ENCODE measurements at places on chromosomes 11 and 22.
A peak's percentile ranks its signal among the peaks of the same experiment; 100 is the strongest.

GRCh38 chr22:23035557-23036277 lies 34.6 kb upstream of the GNAZ start:
- DNase-seq = no peak

GRCh38 chr11:121898903-121899302 lies 217.1 kb downstream of the BLID start:
- DNase-seq = no peak

DNA sequence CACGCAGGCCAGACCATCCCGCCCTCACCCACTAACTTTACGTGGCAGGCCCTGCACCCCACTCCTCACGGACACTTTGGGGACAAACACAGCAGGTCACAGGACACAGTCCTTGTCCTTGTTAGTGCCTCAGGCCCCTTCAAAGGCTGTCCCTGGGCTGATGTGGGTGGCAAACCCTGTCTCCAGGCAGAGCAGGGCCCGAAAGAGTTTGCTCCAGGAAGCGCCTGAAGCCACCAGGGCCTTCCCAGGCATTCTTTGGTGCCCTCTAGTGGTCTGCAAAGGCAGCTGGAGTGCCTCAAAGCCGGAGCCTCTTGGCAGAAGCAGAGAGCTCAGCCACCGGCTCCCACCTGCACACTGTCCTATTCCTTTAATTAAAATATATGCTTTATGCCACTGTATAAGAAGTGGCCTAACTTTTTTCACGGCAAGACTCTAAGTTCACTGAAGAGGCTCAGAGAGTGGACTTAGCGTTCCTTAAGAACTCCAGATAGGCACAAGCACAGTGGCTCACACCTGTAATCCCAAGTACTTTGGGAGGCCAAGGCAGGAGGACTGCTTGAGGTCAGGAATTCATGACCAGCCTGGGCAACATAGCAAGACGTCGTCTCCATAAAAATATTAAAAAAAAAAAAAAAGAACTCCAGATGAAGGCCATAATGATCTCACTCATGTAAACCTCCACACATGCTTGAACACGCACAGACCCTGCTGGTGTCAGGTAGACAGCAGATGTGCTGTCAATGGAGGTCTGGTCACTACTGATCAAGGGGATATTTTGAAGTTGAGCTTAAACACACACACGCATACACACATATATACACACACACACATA lies 11.1 kb downstream of the TXN2 start:
- DNase-seq = peak; percentile 95

GRCh38 chr22:24485608-24486007 lies 9.5 kb upstream of the UPB1 start:
- DNase-seq = no peak

GRCh38 chr22:19849835-19850762 lies 4.6 kb downstream of the GNB1L start:
- no peak for DNase-seq

DNA sequence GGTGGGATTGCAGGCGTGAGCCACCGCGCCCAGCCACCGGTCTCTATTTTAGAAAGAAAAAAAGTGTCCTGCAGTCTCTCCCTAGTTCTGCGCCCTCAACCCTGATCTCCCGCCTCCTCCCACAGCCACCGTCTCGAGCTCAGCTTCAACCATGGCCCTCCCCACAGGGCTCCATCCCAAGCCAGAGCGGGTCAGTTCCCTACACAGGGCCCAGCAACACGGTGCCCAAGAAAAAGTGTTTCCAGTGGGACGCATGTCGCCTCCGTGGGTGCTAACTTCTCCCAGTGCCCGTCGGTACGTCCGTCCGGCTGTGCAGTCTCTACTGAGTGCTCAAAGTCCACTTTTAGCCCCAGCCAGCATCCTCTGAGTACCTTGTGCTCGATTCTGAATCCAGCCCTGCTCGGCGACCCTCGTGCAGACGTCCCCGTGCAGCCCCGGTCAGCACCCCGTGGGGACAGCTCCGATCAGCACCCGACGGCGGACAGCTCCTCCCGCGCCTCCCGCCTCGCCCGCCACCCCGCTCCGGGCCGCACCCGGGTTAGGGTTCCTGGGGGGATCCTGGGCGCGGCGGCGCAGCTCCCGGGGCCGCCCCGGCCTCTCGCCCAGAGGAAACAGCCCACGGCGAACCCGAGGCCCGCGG lies 657 bp upstream of the MAPK8IP2 start:
- peak; percentile 74 for DNase-seq

GRCh38 chr22:24146791-24147353 lies 34.4 kb upstream of the SUSD2 start:
- peak; percentile 73 for DNase-seq

GRCh38 chr11:1814691-1815090 lies 20.1 kb upstream of the SYT8 start:
- DNase-seq = no peak

DNA sequence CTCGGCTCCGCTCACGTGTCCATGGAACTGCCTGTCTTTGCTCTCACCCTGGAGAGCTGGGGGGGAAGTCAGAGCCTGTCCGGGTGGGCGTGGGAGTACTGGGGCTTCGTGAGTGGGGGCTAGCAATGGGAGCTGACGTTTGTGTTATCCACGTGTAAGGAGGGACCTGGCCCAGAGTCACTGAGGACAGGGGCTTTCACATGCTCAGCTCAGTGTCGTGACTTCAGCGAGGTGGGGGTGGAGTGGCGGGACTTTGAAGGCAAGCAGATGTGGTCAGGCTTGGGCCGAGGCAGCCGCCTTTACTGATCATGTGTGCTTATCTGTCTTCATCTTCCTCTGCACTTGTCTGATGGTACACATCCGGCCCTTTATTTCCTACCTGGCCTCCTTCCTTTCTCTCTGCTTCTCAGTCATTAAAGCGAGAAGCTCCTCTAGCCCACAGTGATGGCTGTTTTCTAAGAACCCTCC lies 113.1 kb upstream of the NNMT start:
- no peak for DNase-seq

- no peak for DNase-seq
Observed at GRCh38 chr11:46229230-46229629, 48.2 kb upstream of the CREB3L1 start.

- no peak for DNase-seq
Observed at GRCh38 chr22:33842421-33843094, 77.7 kb downstream of the LARGE1 start.

DNA sequence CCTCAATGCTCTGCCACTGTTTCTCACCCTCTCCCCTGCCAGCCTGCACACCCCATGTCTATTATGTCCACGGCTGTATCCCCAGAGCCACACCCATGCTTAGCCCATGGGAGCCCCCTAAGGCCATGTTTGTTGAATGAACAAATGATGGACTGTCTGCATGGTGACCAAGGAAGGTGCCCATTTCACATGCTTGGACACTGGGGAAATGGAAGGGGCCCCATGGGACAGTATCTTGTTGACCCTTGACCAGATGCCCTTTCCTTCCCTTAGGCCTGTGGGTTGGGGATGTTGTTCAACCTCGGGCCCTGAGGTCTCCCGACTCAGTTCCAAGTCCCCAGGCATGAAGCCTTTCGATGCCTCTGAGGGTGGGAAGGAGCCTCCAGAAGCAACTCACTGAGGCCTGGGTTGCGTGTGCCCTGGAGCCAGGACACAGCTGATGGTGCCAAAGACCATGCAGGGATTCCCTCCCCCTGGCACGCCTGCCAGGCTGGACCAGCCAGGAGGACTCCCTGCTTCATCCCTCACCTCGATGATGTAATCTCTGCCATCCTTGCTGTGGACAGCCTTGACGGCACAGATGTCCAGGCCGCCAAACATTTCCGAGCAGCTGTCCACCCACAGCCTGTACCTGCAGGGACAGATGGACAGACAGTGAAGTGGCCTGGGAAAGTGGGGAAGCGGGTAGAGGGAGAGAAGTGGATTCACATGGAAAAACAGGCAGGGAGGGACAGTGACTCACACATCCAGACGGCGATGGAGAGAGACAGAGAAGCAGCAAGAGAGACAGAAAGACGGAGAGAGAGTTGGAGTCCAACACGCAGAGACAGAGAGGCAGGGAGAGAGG lies 58.9 kb downstream of the FBXO7 start:
- DNase-seq = peak; percentile 58

- no peak for DNase-seq
Observed at GRCh38 chr22:47919001-47919441, 1156.6 kb downstream of the TBC1D22A start.

DNA sequence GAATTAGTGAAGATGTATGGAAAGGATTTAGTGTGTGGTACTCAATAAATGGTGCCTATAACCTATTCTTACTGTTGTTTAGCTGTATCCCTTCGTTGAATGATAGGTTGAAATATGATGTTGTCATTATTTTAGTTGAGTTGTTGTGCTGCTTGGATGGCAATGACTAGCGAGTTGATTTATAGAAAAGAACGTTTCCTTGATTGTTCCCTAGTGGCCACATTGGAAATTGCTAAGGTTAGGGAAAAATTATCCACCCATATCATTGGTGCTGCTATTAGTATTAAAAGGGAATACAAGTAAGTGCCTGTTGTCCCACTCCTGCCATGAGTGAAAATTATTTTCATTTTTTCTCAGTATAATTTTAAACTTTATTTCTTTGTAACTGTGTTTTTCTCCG lies 14.5 kb downstream of the EMSY start:
- DNase-seq = peak; percentile 12

GRCh38 chr22:36729321-36729720 lies 25.8 kb upstream of the CACNG2 start:
- no peak for DNase-seq

- no peak for DNase-seq
Observed at GRCh38 chr22:46346680-46347405, 11.3 kb downstream of the TRMU start.

GRCh38 chr11:96211436-96211835 lies 131.6 kb downstream of the MAML2 start:
- no peak for DNase-seq

Data from adipocyte (in vitro differentiated cells).